Mucosa of descending colon (tissue), 3 donors: ENCODE measurements at places on chromosomes 3 and 15. TPM values are rescaled to one million over a fixed set of nuclear protein-coding genes. Genes with fewer than 3 reads are reported as not detected.

The ATP13A4 gene
- total RNA-seq, result 33.6 TPM

The LRRC34 gene
- total RNA-seq, result 0.49 TPM

The NPAP1 gene
- not detected for total RNA-seq

The PYGO1 gene
- total RNA-seq, result 1.6 TPM

The NOX5 gene
- 0.17 TPM for total RNA-seq

The GOLGA8N gene
- 3.7 TPM for total RNA-seq

The STOML1 gene
- 11.5 TPM for total RNA-seq

The SLC28A2 gene
- 2.6 TPM for total RNA-seq

The ZNF662 gene
- 14.4 TPM for total RNA-seq

The PRTG gene
- 2.0 TPM for total RNA-seq

The GPR176 gene
- 4.9 TPM for total RNA-seq

GRCh38 chr15:52183562-52184173, 7.5 kb downstream of the GNB5 start:
- DNase-seq, result peak; percentile 47

- no peak for DNase-seq
Measured at GRCh38 chr3:57559526-57559925, 3.5 kb downstream of the PDE12 start.

DNA sequence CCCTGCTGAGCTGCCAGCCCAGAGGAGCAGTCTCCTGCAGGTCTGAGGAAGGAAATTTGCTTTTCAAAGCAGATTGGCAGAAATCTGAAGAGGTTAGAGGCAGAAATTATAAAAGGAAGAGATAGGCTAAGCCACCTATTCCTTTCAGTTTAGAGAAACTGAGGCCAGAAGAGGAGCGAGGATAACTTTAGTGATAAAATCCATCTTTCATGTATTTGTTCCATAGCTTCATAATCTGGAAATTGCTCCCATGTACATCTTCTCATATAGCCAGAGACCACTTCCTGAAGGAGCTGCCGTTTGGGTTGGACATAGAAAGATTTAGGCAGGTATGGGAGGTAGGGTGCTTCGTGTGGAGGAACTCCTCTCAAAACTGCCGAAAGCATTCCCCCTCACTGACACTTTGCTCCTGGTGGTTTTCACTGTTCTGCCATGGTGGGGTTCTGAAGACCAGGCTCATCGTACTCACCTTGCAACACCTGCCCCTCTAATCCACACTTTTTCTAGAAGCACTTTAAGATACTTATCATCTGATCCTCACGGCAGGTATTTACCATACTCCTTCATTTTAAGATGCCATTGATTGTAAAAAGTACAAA, 670 bp upstream of the ACAP2 start:
- DNase-seq, result no peak

DNA sequence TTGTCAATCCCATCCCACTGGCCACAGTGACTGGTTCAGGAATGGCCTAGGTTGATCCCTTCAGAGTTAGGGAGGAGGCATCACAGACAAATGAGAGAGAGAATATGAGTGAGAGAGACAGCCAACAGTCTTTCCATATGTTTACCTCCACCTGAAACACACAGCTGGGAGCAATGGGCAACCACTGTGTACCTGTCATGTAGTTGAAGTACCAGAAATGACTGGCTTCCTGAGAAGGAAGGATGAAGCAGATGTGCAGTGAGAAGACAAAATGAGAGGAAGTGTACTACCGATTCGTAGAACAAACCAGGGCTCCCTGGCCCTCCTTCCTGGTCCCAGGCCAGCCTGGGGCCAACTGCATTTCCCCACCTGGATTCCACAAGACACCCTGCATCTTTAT, 27.4 kb downstream of the SRGAP3 start:
- DNase-seq, result no peak

DNA sequence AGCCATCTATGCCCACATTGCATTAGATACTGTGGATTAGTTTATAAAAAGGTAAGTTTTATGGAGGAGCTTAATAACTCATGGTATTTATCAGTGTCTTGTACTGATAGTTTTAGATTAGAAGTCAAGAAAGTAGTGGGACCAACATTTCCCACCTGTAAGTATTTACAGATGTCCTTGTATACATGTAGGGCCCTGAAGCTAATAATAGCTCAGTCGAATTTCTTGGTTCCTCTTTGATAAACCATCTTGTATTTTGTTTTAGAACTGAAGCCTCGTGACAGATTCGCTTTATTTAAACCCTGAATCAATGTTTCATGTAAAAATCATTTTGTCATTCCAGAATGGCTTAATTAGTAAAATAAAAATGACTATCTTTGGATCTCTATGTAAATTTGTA, 73.4 kb downstream of the CRYBG3 start:
- no peak for DNase-seq

DNA sequence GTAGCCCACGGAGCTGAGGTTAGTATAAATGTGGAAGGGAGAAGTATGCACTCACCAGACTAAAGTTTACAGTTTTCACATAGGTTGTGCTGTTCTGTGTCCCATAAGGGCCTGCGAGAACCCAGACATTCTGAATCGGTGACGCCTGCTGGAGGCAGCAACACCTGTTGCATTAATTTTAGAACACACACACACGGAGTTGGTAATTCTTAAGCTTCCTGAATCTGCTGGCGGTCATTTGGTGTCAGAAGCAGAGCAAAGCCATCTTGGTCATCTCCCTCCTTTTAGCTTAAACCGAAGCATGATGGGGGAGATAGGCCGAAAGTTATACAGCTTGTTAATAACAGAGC, 41.1 kb upstream of the AP3B2 start:
- no peak for DNase-seq

DNA sequence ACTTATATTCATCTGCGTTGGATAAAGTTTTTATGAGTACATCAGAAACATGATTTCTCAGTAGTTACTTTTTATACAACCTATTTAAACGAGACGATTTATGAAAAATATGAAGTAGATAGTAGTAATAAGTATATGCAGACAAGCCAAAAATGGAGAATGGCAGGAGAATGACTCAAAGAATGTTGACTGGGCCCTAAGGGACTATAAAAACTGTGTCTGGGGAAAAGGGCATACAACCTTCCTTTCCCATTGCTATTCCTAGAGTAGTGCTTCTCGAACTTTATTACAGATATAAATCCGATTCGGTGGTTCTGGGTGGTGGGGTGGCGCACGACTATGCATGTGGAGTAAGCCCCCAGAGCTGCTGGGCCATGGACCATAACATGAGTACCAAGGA, 558.5 kb downstream of the FOXP1 start:
- DNase-seq, result no peak

GRCh38 chr3:72973031-72973723, 23.4 kb upstream of the PPP4R2 start:
- DNase-seq, result peak; percentile 88

DNA sequence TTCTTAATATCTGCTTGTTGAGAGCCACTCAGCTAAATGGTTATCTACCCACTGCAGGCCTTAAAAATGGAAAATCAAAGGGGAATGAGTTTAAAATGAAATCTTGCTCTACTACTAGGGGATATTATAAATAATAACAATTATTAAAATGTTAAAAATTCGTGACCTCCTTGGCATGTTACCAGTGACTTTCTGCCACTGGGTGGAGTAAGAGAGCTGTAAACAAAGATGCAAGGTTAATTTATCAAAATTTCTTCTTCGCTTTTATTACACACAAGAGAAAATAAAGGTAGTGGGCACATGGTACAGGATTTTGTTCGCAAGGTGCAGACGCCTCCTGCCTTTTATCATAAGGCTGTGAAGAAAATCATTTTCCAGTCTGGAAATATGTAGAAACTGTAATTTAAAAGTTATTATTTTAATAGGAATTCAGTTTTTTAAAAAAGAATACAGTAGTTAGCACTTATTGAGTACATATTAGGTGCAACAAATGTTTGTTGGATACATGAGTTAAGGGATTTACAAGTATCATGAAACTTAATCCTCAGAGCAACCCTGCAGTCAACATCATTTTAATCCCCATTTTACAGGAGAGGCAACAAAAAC, 272.6 kb downstream of the SUCLG2 start:
- DNase-seq, result peak; percentile 56

DNA sequence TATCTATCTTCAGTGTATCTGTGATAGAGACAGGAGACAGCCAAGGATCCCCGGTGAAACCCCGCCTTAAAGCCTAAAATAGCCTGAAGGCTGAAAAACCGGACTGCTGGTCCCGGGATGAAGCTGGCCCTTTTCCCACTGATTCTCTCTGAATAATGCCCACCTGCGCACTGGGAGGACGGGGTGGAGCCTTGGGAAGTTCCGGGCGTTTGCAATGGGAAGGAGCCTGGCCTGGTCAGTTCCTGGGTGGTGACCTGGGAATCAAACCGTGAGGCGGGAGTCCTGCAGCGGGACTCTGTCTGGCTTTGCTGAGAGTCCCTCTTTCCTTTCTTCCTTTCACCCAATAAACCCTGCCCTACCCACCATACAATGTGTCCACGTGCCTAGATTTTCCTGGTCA, 157.9 kb downstream of the C3orf38 start:
- no peak for DNase-seq

DNA sequence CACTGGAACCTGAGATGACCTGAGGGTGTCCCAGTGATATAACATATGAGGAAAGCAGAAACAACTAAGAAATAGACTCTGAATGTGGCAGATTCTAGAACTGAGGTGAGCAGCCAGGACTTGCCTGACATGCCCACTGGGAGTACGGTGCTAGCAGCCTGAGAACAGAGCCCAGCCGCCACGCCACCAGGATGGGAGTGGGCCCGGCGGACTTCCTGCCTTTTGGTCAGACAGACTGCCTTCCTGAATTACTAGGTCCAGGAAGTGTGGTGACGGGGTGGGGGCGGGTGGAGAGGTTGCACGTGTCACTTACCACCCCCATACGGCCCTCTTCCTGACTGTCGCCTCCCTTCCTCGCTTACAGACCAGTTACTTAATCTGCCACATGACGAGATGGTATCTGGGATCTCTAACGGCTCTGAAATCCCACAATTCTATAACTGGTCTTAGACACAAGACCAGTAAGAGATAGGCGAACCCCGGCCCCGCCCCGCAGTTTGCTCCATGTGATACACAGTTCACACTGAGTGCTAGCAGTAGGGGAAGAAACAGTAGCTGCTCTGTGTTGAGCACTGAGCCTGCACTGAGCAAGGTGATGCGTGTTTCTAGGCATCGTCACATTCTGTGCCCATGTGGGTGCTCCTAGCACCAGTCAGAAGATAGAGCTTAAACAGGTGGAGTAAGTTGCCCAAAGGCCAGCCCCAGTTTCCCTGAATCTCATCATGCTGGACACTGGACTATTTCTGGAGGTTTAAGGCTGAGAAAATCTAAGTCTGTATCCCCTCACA, 95.7 kb downstream of the CPN2 start:
- peak; percentile 79 for DNase-seq

DNA sequence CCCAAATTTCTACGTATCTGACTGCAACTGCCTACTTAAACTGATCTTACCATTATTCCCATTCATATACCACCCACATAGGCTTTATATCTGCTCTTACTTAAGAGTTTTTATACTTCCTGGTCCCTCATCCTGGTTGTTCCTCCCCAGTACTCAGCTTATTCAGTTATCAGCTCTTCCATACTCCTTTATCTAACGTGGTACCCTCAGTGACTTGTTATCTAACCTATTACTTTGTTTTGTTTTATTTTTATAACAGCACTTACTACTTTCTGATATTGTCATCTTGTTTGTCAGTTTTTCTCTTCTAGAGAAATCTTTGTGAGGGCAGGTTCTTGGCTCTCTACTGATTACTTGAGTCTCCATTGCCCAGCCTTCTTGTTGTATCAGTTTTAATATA, 100.6 kb downstream of the ZNF609 start:
- DNase-seq, result no peak

GRCh38 chr3:126147147-126147931, 33.0 kb downstream of the ALDH1L1 start:
- DNase-seq, result peak; percentile 12

GRCh38 chr3:110016235-110016815, 679.0 kb upstream of the DPPA4 start:
- DNase-seq, result no peak

GRCh38 chr3:41936384-41936783, 25.5 kb downstream of the ULK4 start:
- DNase-seq, result no peak

GRCh38 chr15:74951006-74951405, 5.6 kb downstream of the RPP25 start:
- DNase-seq, result no peak

GRCh38 chr3:11288021-11288491, 15.9 kb downstream of the ATG7 start:
- no peak for DNase-seq

DNA sequence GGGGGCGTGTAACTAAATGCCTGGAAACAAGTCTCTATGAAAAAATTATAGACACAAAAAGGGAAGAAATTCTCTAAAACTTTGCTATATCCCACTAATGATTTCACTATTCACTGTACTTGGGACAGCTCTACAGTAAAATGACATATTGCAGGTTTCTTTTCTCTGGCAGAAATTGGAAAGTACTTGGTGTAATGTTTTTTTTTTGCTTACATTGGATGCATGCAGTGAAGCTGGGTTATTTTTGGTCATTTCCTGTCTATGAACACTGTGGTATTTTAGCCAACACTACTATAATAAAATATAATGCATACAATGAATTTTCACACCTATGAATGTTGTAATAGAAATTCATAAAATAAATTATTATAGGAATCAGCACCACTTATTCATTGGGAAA, 109.7 kb downstream of the LRRC49 start:
- no peak for DNase-seq

DNA sequence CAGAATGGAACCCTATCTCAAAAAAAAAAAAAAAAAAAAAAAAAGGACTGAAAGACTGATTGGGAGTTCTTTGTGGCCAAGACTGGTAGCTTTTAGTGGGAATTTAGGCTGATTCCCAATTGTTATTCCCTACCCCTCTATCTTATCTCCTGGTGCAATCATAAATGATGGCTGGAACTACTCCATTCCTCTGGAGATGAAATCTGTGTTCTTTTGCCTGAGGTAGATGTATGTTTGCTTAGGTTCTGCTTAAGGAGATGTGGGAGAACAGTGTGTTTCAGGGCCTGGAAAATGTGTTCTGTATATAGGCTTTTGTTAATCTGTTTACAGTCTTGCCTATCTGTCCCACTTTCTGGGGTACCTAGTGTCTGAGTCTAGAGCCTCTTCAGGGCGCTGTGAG, 19.5 kb downstream of the UBE2Q2 start:
- DNase-seq, result no peak

DNA sequence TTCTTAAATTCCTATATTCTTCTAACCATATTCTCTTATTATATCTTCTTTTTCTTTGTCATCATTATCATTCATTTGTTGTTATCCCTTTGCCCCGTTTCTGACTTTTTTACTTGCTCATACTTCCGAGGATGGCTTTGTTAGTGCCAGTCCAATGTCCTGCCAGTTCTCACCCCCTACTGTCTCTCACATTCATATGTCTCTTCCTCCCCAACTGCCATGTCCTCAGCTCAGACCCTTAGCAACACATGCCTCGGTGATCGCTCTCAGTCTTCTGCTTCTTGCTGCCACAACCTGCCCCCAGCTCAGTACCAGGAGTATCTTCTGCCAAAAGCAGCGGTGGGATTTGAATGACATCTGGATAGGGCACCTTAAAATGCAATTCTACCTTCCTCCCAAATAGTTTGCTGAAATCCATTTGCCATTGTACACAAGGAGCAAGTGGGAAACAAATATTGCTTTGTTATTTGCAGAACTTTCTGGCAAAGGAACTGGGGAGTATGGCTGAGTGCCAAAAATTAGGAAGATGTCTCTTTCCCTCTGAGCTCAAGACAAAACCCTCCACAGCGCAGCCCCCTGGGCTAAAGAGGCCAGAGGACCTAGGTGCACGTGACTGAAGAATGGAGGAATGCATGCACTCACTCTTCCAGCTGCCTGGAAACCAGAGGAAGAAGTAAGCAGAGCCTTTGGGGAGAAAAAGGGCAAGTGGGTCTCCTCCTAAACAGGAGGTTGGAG, 57.7 kb upstream of the CTNNB1 start:
- DNase-seq, result no peak

- no peak for DNase-seq
Measured at GRCh38 chr3:95775486-95776094, 1038.8 kb upstream of the EPHA6 start.
